ENCODE measurements at places on chromosomes 16 and 17.

DNA sequence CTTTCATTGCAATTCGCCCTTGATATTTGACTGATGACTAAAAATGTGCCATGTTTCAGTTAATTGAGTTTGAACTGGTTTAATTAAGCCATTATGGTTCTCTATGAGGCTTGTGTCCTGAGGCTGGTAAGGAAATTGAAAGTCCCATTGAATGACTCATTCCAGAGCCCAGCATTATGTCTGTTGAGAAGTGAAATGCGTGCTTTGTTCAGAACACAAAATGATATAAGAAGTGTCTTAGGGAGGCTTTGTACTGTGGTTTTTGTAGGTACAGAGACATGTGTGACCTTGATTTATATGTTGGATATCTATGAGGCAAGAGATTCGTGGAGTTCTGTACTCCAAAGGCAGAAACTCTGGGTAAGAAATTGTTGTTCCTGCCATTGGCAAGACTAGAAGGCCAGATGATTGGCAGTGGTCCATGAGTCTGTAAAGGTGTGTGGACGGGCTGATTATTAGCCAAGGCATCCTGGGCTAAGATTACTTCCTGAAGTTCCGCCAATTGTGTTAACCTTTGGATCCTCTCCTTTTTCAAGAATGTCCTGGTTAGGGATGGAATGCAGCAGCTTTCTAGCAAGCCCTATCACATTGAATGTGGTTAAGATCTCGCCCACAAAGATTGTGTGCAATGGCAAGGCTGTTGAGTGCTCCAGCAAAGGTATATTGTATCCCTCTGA, 103.7 kb downstream of the NPIPB5 start:
- no peak for DNase-seq

DNA sequence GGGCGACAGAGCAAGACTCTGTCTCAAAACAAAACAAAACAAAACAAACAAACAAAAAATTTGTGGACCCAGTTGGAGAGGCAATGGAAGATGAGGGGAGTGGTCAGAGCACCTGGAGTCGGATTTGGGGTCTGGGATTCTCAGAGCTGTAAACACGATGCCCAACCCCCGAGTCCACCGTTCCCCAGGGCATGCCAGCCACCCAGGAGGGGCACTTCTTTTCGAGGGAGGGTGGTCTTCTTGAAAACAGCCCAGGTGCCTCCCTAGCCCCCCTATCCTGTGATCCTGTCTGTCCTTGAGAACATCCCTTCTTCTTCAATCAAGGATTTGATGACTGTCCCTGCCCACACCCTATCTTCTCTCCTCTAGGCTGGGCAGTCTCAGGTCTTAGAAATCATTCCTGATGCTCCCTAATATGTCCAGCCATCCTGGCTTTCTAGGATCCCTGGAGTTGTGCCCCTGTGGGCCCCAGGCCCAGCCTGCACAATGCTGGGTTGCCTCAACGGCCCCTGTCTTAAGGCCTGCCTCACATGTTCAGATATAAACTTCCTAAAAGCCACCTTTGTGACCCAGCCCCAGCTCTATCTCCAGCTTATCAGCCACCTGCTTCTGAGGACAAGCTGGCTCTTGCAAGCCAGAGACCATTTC, 3.1 kb upstream of the SLC13A2 start:
- no peak for DNase-seq

- DNase-seq: no peak
Measured at GRCh38 chr17:42585353-42585752, 7.8 kb upstream of the PSMC3IP start.

DNA sequence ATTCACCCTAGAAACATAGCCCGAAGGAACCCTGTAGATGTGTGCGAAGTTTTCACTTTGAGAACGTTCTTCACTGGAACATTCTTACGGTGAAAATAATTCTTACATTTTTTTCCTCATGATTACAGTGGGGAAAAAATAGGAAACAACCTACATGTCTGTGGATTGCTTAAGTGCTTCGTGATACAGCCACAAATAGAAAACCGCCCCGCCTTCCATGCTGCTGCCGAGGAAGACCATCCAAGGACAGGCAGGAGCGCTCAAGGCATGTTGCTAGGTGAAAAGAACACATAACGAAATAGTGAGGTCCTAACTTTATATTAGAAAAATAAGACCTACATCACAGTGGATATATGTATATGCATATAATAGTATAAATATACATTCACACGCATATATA, 78.8 kb downstream of the BMERB1 start:
- DNase-seq: no peak

DNA sequence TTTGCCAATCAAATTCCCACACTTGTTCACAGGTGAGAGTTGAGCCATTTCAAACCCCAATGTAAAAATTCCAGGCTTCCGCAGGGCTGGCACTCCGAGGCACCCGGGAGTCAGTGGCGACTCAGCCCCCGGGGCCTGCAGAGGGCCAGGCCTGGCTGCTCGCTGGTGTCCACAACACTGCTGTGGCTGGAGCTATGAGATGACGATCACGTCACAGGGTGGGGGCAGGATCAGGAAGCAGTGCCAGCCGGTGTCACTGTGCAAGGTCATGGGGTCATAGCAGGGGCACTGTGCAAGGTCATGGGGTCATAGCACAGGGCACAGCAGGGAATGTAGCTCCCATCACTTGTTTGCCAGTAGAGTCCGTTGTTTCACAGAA, 7.8 kb downstream of the VPS4A start:
- DNase-seq: no peak

DNA sequence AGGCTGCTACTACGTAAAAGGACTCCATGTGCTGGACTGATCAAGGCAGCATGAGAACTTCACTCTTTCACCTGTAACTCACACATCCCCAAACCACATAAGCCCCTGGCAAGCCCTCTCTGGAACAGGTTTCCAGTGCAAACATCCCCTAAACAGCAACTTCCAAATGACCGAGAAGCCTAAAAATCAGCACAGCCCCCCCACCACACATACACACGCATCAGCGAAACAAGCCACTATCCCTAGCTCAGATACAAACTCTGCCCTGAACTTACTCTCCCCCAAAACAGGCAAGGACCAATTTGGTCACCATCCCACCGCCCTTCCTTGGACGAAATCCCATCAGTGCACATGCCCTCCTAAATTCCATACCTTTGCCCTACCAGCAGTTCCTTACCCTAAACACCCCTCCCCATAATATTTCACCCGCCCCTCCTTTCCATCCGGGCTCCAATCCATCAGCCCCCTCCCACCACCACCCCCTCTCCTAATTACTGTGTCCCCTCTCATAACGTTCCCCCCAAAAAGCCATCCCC, 735 bp downstream of the LSM12 start:
- DNase-seq: no peak

- no peak for DNase-seq
Measured at GRCh38 chr17:14261406-14261805, 24.7 kb upstream of the CDRT15 start.

DNA sequence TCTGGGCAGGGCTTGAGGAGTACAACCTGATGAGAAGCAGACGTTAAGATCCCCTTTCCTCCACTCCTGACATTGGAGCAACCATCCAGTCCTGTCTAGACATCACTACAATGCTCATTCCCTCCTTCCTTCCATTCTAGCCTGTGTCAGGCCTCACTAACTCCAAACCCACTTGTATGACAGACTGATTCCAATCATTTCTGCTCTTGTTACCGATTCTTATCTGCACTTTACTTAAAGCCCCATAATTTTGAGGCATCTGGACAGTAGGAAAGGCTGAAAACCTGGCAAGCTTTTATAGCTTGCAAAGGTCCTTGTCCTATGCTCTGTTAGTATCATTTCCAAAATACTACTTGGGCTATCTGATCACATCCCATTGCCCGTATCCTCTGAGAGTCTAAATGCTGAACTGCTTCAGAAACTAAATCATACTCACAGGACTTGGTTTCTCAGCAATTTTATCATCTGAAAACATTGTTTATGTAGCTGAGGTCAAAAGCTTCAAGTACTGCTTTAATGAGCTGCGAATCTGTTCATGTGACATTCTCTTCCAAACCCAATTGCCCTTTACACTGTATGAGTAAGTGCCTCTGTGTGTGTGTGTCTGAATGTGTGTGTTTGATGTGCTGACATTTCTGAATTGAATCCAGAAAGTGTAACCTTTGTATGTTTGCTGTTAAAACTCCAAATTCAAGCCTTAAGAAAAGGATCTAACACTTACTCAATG, 57.2 kb upstream of the CACNG3 start:
- DNase-seq: no peak

GRCh38 chr16:3145660-3146059, 10.8 kb downstream of the ZNF213 start:
- no peak for DNase-seq

- no peak for DNase-seq
Measured at GRCh38 chr17:18980682-18981334, 23.8 kb downstream of the FAM83G start.

- DNase-seq: no peak
Measured at GRCh38 chr17:34067011-34067410, 188.1 kb upstream of the CCL2 start.

DNA sequence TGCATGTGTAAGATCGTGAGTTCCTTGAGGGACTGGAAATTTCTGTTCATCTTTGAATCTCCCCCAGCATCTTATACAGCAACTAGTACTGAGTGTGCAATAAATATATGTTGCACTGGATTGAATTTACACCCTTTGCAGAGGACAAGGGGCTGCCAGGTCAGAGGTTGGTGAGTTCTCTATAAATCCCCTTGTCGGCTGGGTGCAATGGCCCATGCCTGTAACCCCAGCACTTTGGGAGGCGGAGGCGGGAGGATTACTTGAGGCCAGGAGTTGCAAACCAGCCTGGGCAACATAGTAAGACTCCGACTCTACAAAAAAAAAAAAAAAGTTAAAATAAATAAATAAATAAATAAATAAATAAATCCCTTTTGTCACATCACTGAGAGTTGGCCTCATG, 9.4 kb upstream of the SP6 start:
- DNase-seq: no peak

- DNase-seq: no peak
Measured at GRCh38 chr17:31488982-31489294, 97.5 kb downstream of the RAB11FIP4 start.

DNA sequence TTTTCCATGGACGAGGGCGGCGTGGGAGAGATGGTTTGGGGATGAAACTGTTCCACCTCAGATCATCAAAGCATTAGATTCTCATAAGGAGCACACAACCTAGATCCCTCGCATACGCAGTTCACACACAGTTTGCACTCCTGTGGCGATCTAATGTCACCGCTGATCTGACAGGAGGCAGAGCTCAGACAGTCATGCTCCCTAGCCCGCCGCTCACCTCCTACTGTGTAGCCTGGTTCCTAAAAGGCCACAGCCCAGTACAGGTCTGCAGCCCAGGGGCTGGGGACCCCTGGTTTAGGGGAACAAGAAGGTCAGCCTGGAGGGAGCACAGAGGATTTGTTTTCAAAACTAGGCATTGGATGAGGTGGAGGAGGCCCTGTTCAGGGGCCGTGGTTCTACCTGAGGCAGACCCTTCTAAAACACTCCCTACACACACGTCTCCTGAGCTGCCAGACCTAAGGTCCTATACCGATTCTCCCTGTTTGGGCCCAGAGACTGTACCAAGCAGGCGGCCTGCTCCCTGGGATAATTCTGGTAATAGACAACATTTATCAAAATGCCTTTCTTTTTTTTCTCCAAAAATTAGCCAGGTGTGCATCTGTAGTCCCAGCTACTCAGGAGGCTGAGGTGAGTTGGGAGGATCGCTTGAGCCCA, 38.6 kb downstream of the AXIN2 start:
- DNase-seq: no peak

GRCh38 chr17:45393411-45393810, 39.3 kb downstream of the ARHGAP27 start:
- DNase-seq: no peak
